ENCODE measurements at places on chromosomes 6 and 20. TPM values are rescaled to one million over a fixed set of nuclear protein-coding genes. Genes with fewer than 3 reads are reported as not detected.

DNA sequence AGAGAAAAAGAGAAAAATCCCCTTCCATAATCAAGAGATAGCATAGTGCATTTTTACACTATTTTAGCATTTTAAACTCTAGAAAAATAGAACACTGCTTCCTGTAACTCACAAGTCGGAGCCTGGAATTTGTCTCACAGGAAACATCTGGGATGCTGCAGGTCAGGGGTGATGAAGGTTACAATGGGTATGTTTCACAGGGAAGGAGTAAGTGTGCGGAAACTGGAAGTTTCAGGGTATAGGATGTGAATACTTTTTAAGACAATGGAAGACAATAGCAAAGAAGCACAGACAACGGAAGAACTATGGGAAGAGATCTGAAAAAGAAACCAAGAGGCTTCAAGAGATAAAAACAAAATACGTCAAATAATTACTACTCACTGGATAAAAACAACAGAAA is 361.0 kb upstream of the MARCKS start:
- DNase-seq: no peak

DNA sequence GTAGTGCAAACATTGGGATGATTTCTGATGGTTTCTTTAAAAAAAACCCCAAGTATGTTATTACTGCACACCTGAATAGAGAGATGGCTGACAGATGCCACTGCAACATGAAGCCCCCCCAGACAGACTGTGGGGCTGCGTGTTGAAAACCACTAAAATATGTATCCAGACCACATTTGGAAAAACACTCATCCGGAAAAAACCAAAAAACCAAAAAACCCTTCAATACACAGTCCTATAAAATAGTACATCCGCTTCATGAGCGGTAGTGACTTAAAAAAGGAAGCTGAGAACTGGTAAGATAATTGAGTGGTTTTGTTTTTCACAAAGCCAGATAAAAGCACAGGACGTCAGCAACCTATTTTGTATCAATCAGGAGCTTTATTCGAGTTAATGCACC is 47.1 kb upstream of the EDN3 start:
- DNase-seq: no peak

DNA sequence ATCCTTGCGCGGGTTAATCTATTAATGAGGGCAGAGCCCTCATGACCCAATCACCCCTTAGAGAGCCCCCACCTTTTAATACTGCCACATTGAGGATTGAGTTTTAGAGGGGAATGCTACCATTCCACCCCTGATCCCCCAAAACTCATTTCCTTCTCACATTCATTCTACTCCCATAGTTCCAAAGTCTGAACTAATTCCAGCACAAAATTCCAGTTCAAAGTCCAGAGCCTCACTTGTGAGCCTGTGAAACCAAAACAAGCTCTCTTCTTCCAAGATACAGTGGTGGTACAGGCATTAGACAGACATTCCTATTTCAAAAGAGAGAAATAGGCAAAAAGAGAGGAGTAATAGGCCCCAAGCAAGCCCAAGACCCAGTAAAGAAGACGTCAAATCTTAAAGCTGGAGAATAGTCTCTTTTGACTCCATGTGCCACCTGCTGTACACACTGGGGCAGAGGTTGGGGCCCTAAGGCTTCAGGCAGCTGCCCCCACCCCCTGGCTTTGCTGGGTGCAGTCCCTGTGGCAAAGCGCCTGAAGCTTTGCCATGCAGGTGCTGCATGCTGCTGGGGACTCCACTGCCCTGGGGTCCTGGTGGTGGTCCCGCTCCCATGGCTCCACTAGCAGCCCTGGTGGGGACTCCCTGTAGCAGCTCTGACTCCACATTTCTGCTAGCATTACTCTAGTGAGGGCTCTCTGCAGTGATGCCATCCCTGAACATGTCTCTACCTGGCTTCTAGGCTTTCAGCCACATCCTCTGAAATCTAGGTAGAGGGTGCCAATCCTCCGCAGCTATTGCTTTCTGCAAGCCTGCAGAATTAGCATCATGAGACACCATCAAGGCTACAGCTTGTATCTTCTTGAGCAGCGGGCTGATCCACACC is 41.3 kb downstream of the RSPH3 start:
- DNase-seq: no peak

RAB32 gene
- total RNA-seq: not detected

DNA sequence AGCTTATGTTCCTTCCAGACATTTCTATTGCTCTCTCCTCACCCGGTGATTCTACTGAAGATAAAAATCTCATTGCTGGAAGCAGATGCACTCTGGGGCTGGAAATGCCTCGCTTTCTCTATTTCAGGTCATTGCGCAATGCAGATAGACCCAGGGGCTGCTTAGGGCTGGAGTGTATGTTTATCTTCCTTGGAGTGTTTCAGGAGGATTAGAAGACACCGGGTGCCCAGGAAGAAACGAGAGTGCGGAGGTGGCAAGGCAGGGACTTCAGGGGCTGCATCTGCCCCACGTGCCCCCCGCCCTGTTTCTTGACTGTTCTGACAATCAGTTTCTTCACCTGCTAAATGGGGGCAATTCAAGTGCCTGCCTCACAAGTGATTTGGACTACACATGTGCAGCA is 45.6 kb upstream of the IYD start:
- no peak for DNase-seq

GRCh38 chr6:15595461-15596173 is 67.2 kb downstream of the DTNBP1 start:
- no peak for DNase-seq

DNA sequence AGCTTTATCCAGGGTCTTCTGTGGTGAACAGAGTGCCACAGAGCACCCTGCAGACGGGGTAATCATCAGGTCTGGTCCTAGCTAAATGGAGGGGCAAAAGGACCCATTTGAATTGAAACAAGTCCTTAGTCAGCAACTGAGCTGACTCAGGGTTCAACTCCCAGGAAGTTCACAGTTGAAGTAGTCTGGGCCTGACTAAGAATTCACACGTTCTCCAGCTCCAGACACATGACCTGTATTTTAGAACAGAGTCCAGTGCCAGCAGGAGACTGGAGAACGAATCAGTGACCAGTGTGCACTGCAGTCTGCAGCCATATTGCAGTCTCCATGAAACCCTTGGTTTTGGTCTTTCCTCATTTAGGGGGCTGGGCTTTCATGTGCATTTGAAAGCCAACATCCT is 85.2 kb downstream of the ELOVL4 start:
- no peak for DNase-seq

- no peak for DNase-seq
These were observed 20.6 kb upstream of the ARHGAP18 start for GRCh38 chr6:129730477-129731165.

- no peak for DNase-seq
These were observed 95.0 kb downstream of the ATRN start for GRCh38 chr20:3565851-3566250.

COL19A1 gene
- 0.47 TPM for total RNA-seq

BTN1A1 gene
- total RNA-seq: 0.14 TPM

DNA sequence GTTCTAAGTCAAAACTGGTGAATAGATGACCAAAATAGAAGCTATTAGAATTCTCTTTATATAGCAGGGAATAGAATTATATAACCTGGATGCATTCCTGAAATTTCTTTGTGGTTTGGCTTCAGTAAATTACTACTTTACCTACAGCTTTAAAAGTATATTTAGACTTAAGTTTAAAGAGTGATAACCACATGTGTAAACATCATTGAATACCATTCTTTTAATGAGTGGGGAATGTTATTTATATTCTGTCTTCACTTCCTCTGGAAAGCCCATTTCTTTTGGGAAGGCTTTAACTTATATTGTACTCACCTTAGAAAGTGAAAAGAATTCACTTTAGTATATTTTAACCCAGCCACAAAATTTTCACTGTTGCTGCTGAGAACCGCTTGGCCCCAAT is 39.1 kb downstream of the PLEKHG1 start:
- no peak for DNase-seq

GRCh38 chr6:122683989-122684651 is 73.9 kb downstream of the PKIB start:
- DNase-seq: no peak

TMEM14B gene
- 112 TPM for total RNA-seq

SLC17A4 gene
- total RNA-seq: not detected

CD93 gene
- 0.04 TPM for total RNA-seq

- DNase-seq: no peak
These were observed 233.6 kb upstream of the SOX4 start for GRCh38 chr6:21359926-21360325.

GRCh38 chr20:23034721-23035671 is at the start of gene SSTR4:
TSS of gene SSTR4 (plus strand) at chr20:23035312. CDS start at chr20:23035484, 172 bp downstream.
- DNase-seq: no peak

- no peak for DNase-seq
These were observed 149.3 kb downstream of the CFAP61 start for GRCh38 chr20:20201639-20202038.

DNA sequence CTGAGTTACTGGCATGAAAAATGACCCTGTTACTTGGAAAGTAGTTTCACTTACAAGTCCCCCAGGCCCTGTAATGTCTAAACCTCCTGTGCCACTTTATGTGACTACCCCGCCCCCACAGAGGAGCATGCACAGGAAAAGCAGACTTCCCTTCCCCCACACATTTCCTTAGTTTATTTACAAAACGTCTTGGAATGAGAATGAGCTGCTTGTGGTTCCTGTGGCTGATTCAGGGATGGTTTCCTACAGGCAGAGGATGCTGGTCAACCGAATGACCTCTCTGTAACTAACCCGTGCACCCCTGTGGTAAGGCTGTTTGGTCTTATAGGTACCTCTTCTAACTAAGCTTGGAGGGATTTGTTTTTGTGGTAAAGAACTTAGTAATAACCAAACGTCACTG is 28.5 kb downstream of the RSPO3 start:
- no peak for DNase-seq

DNA sequence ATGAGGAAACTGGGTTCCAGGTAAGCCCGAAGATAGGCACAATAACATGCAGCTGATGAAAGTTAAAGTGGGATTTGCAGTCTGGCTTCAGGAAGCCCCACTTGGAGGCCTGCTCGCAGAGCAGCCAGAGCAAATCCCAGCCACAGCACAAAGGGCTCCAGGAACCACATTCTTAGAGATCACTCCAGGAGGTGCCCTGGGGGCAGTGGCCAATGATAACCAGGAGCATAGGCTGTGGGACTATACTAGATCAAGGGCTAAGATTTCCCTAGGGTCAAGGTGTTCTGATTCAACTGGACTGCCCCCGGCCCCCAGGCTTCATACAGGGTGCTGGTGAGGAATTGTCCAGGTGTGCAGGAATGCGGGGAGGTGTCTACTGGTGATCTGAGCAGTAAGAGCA is 133.9 kb upstream of the PTPRT start:
- DNase-seq: no peak

DNA sequence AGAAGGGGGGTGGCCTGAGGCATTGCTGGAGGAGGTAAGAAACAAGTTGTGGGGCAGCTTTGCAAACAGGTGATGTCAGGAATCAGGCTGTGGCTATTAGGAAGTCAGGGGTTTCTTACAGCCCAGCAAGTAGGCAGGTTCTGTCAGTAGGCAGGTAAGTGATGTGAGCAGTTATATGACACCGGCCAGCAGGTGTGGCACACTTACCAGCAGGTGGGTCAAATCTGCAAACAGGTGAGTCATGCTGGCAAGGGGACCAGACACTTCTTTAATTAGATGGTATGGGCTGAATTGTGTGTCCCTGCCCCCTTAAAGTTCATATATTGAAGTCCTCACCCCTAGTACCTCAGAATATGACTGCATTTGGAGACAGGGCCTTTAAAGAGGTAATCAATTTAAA is 16.4 kb upstream of the ENPP4 start:
- no peak for DNase-seq

DNA sequence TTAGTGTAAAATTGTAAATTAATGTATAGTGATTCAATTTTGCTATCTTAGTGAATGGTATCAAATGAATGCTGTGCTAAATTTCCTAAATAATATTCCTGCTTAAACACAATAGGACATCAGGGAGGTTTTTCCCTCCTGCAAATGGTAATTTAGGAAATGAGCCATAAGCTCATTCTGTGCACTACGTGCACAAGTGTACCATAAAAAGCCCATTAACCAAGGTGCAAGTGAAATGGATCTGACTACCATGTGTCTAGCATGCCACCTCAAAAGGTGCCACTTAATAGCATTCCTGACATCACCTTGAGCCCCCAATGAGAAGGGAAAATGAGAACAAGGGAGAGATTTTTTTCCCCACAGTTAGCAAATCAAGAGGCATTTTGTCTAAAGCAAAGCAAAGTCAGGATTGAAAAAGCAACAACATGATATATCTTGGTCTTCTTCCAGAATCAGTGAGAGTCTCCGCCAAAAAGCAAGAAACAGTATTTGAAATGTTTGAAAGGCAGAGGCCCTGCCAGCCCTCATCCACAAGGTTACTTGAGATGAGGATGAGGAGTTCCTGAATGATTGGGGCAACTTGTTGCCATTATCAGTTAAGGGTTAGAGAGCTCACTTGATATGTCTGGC is 334.2 kb upstream of the RSPO3 start:
- no peak for DNase-seq

BPIFB1 gene
- total RNA-seq: not detected

- DNase-seq: peak; percentile 38
These were observed 435 bp downstream of the DLK2 start for GRCh38 chr6:43454696-43455530.
